CD4-positive, alpha-beta T cell treated with Interleukin-4 for 4 hours (primary cell): ENCODE measurements at places on chromosomes 1 and 21.

- no peak for DNase-seq
These were observed 165.2 kb upstream of the SAMSN1 start for GRCh38 chr21:14711287-14711686.

- DNase-seq: no peak
These were observed 29.8 kb downstream of the SLC2A1 start for GRCh38 chr1:42928859-42929258.

DNA sequence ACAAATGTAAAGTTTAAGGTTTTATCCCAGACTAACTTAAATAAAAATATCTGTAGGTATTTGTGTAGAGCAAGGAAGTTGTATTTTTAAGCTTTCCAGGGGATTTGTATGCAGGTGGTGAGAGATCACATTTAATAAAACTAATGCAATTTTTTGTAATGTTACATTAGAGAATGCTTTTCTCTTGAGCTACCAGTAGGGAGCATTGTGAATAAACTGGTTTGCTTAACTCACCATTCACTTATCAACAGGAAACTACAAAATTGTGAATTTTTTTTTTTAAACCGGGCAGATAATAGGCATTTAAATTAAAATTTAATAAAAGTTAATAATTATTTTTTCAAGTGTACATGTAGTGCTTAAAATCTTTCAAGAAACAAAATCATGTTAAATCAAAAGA lies 78.6 kb downstream of the IVNS1ABP start:
- peak; percentile 24 for DNase-seq

- DNase-seq: peak; percentile 74
These were observed 166.1 kb downstream of the PDE4B start for GRCh38 chr1:65958561-65959350.
